ENCODE measurements at places on chromosomes 7 and 10. TPM values are rescaled to one million over a fixed set of nuclear protein-coding genes. Genes with fewer than 3 reads are reported as not detected.

CHST3 gene
- total RNA-seq: 29.3 TPM

CRHR2 gene
- total RNA-seq: not detected

SLC18A3 gene
- not detected for total RNA-seq

AKR1C4 gene
- 1.1 TPM for total RNA-seq

MLXIPL gene
- total RNA-seq: 1.9 TPM
